Frontal cortex (tissue), 4 donors: ENCODE measurements at places on chromosomes 1 and 21. TPM values are rescaled to one million over a fixed set of nuclear protein-coding genes. Genes with fewer than 3 reads are reported as not detected.

- DNase-seq: no peak
Observed at GRCh38 chr1:207486198-207486597, 9.8 kb upstream of the CR1 start.

Gene ANGEL2
- total RNA-seq: 79.1 TPM

- no peak for DNase-seq
Observed at GRCh38 chr21:31335957-31336738, 7.9 kb downstream of the TIAM1 start.

Gene ARHGEF16
- not detected for total RNA-seq

Gene MARCKSL1
- 373 TPM for total RNA-seq

- no peak for DNase-seq
Observed at GRCh38 chr1:27569088-27569460, 34.9 kb downstream of the AHDC1 start.

- no peak for DNase-seq
Observed at GRCh38 chr1:20974069-20974468, 187.0 kb upstream of the HP1BP3 start.

GRCh38 chr1:27365372-27366112 lies 1.2 kb downstream of the MAP3K6 start:
- peak; percentile 90 for DNase-seq

GRCh38 chr1:214455479-214455878 lies 95.9 kb downstream of the PTPN14 start:
- no peak for DNase-seq

- DNase-seq: no peak
Observed at GRCh38 chr1:17569200-17570139, 30.0 kb downstream of the ARHGEF10L start.

DNA sequence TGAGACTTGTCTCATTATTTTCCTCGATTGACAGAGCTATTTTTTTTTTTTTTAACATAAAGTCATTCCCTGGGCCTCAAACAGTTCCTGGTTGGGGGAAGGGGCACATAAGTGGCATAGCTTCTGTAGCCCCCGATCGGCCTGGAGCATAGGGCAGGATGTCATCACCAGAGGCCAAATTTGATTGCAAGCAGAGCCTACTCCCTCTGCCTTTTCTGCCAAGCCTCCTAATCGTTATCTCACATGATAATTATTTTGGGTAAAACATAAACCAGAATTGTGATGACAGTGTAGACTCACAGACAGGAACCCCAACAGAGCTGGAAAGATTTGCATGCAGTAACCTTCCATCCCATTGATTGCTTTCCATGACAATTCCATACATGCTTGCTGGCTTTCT lies 404.8 kb downstream of the PCP4 start:
- no peak for DNase-seq

DNA sequence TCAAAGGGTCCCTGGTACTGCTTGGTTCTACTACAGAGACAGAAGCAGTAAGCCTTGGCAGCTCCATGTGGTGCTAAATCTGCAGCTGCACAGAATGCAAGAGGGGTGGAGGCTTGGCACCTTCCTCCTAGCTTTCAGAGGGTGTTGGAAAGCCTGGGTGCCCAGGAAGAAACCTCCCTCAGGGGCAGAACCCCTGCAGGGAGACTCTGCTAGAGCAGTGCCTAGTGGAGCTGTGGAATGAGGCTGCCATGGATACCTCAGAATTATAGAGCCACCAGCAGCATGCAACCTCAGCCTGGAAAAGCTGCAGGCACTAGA lies 76.2 kb upstream of the TLR5 start:
- no peak for DNase-seq

Gene ITLN1
- not detected for total RNA-seq

DNA sequence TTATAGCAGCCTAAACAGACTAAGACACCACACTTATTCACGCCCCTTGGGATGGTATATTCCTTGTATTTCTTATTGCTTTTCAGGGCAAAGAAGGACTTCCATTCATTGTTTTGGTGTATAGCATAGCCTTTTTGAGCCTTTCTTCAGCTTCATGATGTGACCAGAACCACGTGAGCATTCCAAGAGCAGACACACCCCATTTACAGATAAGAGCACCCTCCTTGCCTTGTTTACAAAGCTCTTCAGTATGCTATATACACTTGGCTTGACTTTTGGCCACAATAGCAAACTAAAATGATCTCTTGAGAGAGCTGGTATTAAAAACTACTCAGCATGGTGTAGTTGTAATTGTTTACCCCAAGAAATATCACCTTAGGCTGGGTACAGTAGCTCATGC lies 78.7 kb downstream of the PIK3R3 start:
- no peak for DNase-seq

Gene TTLL7
- 134 TPM for total RNA-seq

GRCh38 chr1:11529763-11530730 lies 51.1 kb downstream of the DISP3 start:
- DNase-seq: no peak

Gene FCRL1
- not detected for total RNA-seq

Gene MRPS6
- total RNA-seq: 20.0 TPM

DNA sequence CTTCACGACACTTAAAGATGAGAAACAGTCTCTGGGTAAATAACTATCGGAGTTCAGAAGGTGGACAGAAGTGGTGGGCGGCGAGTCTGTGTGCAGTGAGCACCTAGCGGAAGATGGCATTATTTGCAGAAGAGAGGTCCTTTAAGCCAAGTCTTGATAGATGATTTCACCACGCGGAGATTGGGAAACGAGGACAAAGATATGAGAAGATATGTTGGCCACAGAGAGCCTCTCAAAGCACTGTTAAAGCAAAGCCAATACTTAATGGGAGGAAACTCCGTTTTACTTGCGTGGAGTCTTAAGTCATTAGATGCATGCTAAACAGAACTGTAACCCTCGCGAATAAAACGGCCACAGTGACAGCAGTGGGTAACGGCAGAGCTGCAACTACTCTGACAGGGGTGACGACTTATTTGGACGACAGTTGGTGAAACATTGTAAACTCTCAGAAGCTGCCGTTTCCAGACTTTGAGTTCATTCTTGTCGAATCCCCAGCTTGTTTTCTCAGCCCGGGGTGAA lies 577 bp upstream of the CEP350 start:
- no peak for DNase-seq

Gene OR14K1
- not detected for total RNA-seq

- DNase-seq: no peak
Observed at GRCh38 chr21:26783466-26784195, 61.6 kb downstream of the ADAMTS1 start.

DNA sequence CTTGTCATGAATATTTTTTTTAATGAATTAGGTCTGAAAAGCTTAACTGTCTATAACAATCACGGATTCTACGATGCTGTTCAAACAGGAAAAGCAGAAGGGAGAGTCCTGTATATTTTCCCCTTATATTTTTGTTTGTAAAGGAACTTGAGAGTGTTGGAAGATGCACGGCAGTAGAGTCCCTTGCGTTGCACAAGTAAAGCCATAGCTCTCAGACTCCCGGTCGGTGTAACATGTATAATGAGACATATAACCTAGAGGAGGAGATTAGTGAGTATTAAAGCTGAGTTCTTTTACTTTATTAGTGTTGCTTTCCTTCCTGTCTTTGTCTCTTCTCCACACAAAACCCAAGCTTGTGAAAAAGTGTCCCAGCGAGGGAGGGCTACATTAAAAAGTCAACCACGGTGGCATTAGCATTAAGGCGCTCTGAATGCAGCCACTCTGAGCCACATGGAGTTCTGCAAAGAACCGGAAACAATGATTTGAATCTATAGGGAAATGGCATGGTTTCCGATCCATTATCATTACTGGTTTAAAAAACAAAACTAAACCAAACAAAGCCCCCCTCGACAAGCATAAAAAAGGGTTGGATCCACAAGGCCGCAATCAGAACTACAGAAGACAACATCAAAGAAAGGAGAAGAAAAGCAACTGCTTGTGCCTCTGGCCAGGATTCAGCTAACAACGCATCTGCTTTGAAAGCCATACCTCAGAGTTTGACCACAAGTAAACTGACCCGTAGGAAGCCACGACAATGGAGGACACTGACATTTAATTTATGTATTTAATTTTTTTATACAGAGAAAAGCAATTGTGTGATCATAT lies 356.8 kb downstream of the LMO4 start:
- no peak for DNase-seq

GRCh38 chr1:117146575-117147340 lies 25.2 kb upstream of the TRIM45 start:
- DNase-seq: no peak

Gene SAMD13
- total RNA-seq: 5.3 TPM

DNA sequence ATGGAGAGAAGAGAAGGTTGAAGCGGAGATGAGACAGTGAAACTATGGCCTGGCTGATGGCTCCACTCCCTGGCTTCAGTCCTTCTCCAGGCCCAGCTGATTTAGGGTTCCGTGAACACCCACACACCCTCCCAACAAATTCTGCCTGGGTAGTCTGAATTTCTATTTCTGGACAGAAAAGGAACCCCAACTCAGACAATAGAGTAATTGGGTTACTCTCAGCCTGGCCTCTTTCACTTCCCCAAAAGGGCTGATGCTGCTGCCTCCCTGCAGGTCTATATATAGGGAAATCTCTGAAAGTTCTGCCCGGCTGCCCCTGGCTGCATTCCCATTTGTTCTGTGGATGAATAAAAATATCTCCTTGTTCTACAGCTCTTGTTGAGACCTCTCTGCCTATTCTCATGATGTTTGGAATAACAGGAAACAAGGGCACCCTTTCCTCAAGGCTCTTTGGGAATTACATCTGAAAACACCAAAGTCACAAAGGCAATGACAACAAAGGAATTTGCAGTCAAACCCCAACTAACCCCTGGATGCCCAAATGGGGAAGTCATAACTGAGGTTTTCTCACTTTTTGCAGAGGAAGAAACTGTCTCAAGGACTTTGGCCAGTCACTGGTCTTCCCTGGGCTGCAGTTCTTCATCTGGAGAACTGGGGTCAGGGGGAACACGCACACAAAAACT lies 11.4 kb upstream of the ZSCAN20 start:
- no peak for DNase-seq

- DNase-seq: no peak
Observed at GRCh38 chr1:1548591-1548990, 8.2 kb upstream of the TMEM240 start.

DNA sequence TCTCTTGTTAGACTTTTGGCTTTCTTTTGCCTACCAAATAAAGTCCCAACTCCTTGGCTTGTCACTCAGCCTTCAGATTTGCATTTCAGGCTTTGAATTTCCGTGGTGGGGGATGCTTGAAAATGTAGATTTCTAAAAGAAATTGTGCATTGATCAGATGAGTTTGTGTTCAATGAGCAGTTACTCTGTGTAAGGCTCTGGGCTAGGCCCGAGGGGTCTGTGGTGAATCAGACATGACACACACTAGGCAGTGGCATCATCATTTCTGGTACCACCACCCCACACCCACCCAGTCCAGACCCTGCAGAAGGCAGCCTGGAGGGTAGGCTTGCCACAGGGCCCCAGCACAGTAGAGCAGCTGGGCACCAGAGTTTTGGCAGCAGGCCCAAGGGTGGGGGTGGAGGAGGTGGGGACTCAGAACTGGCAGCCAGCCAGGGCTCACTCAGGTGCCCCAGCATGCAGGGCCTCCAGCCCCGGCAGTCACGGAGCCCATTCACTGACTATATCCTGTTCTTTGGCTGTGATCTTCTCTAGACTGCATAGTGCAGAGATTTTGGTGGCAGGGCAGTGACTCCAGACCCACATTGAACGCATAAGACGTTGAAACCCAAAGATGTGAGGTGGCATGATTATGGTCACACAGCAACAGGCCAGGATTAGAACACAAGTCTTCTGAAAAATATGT lies 97.2 kb upstream of the ARTN start:
- no peak for DNase-seq

GRCh38 chr21:27323331-27323730 lies 356.4 kb upstream of the ADAMTS5 start:
- DNase-seq: no peak

DNA sequence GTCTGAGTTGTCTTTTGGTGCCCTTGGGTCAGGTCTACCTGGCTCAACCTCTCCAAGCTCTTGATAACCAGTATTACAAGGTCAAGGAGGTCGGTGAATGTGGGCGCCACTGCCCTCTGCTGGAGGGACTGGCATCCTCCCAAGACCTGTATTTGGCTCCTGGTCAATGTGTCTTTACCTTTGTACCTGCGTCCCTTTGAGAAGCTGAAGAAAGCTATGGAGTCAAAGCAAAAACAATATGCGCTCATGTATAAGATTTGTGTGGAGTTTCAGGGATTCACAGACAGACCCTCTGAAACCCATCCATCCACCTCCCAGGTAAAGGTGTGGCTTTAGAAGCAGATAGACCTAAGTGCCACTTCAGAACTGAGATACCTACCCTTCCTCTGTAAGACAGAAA lies 61.8 kb upstream of the NBL1 start:
- DNase-seq: no peak

DNA sequence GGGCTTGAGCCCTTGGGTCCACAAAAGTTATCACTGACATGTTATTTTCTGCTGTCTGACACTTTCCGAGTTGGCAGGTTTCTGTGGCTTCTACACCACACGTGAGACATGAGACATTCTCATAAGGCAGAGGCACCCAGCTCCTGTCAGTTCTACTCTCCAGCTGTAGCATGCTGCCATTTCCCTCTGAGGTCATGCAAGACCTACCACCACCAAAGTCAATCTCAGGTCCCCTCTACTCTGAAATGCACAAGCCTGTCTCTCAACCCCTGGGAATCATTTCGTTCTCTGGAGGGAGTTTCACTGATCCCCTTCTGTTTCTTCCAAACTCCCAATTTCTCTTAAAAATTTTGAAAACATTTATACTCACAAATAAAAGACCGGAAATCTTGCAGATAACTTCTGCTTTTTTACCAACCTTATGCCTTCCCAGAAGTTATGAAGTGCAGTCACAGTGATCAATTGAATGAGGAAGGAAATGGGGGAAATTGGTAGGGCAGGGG lies 39.5 kb upstream of the CR2 start:
- DNase-seq: no peak

Gene KRTAP13-3
- not detected for total RNA-seq

DNA sequence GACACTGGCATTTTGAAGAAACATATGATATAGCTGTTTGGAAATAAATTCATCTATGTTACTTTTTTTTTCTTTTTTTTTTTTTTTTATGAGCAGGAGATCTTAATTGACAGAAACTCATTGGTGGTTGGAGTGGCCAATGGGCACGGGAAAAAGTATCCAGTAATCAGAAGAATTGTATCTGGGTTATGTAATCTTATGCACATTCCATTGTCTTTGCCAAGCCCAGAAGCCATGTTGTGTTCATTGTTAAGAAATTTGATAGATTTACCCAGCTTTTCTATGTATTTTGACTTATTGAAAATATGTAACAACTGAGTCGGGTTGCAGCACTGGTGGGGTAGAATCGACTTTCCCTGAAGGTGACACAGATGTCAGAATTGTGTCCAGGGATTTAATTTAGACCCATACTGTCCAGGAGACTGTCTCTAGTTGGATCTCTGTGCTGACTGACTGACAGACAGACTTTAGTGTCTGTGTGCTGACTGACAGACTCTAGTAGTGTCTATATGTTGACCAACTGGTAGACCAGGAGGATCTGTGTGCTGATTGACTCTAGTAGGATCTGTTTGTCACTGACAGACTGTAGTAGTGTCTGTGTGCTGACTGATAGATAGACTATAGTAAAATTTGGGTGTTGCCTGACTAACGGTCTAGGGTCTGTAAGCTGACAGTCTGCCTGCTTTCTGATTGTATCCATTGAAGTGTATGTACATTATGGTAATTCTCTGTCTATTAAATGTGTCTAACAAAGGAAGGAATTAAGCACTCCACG lies 12.3 kb upstream of the C4BPB start:
- no peak for DNase-seq

Gene OR2AK2
- 0.41 TPM for total RNA-seq

Gene LCE1C
- not detected for total RNA-seq

Gene NR1I3
- total RNA-seq: not detected
